ENCODE measurements at places on chromosomes 1 and 21. TPM values are rescaled to one million over a fixed set of nuclear protein-coding genes. Genes with fewer than 3 reads are reported as not detected.

- DNase-seq, result no peak
Observed at GRCh38 chr1:186792870-186793581, 35.7 kb upstream of the PLA2G4A start.

DNA sequence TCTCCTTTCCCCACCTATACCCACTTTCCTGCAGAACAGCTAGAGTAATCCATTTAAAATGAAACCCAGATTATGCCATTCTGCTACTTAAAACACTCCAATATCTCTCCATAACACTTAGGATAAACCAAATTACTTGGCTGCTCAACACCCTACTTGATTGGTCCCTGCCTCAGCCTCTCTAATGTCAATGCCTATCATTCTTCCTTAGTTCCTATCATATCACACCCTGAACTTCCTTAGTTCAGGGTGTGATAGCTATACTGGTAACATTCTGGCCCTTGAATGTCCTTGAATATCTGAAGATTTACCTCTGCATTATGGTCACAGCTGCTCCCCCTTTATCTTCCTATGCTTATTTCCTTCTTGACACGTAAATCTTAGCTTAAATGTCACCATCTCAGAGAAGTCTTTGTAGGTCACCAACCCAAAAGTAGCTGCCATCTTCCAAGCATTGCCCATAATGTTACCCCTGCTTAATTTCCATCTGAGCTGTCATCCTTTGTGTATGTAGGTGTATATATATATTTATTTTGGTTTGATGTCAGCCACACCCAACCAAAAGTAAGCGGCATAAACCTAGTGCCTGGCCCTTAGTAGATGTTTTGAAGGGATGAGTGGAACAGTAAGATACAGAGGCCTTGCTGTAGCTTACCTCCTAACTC is 379.8 kb downstream of the PTPRC start:
- DNase-seq, result no peak

GRCh38 chr1:13770743-13771142 is 70.8 kb downstream of the PRDM2 start:
- no peak for DNase-seq

- no peak for DNase-seq
Observed at GRCh38 chr1:39680751-39681150, 8.8 kb upstream of the NT5C1A start.

DNA sequence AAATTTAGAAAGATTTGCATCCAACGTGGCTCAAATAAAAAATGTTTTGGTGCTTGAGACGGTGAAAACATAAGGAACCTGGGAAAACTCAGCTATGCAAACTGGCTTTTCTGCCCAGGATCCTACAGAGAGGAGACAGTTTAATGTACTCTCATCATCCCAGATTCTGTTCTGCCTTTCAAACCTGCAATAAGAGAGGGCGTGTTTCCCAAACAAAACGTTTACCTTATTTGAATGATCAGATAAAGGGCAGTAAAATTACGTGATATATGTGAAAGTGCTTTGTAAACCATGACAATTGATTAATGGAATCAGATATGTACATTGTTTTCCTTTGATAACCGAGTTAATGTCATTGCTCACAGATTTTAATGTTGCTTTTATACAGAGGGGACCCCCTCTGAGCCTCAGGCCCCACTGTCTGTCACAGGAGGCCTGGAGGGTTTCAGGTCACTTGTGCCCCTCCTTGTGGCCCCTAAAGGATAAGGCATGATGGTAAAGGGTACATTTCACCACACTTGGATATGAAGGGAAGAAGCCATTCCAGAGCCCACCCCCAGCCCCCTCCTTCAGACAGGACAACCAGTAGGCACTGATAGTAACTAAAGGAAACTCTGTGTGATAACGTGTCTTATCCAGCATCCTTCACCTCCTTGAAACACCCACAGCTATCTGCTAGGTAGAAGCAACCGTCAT is 157.6 kb downstream of the EDEM3 start:
- DNase-seq, result no peak

DNA sequence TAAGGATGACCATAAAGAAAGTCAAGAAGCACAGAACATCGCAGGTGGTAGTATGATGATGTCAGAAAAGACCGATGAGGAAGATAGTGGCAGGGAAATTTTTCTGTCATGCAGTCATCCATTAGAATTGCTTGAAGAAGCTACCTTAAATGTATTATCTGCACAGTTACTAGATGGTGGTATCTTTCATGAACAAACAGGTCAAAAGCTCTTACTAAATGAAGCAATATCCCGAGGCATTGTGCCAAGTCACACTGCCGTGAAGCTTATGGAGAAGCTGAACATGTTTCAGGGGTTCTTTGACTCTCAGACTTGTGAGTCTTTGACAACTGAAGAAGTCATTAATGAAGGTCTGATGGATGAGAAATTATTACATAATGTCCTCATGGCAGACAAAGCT is 128.8 kb downstream of the MACF1 start:
- no peak for DNase-seq

DNA sequence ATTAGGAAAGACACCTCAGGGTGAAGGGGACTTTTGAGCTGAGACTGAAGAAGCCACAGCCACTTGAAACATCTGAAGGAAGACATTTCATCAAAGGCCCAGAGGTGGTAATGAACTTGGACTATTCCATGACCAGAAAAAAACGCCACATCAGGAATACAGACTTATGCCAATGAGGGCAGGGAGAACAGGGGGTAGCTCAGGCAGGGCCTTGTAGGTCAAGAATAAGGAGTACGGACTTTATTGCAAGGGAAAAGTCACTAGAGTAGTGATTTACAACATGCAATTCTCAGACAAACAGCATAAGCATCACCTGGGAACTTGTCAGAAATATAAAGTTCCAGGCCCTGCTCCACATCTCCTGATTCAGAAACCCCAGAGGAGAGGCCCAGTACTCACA is 11.8 kb downstream of the TP53BP2 start:
- no peak for DNase-seq

GRCh38 chr1:212255705-212256307 is 29.4 kb upstream of the PPP2R5A start:
- DNase-seq, result peak; percentile 25

GRCh38 chr1:92907949-92908684 is 53.1 kb downstream of the DIPK1A start:
- no peak for DNase-seq

The PTGS2 gene
- total RNA-seq, result 2.0 TPM

The FTCD gene
- not detected for total RNA-seq

Data from activated naive CD4-positive, alpha-beta T cell treated with anti-CD3 and anti-CD28 coated beads for 36 hours (primary cell).